NCI-H146 (cell line): ENCODE measurements at places on chromosomes 6 and 20.

GRCh38 chr6:1729133-1729749, 119.5 kb downstream of the FOXC1 start:
- no peak for DNase-seq

- DNase-seq, result peak; percentile 34
Observed at GRCh38 chr6:90295854-90296340, 746 bp downstream of the BACH2 start.

DNA sequence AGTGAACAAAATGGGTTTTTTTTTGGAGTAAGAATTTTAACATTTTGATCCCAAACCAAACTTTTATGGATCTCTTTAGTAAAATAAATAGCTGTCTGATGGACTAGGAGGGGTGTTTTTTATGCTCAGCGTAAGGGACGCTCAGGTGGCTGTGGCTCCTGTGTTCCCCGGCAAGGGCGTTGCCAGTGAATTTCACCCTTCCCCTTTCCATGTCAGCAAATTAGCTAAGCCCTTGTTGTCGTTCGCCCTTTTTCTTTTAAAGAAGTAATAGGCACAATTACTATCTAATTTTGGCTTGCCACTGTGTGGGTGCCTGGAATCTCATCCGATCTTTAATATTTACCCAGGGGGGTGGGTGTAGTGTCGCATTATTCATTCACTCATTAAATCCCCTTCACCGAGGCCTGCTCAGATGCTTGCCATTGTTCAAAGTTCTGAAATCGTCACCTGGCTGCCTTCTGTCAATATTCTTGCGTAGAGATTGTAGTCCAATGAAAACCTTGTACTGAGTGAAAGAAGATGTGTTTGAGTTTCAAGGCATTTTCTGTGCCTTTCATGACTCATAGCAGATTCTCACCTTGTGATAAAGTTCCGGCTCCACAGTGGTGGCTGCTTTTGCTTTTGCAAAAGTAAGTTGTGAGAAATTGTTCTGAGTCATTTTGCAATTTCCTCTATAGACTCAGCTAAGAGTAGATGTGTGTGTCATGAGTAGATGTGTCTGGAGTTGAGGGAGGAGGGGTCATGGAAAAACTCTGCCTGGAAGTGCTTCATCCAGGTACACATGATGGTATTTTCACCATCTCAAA, 40.0 kb upstream of the CLDN20 start:
- DNase-seq, result peak; percentile 78

- DNase-seq, result no peak
Observed at GRCh38 chr6:113750151-113750855, 106.8 kb upstream of the MARCKS start.

DNA sequence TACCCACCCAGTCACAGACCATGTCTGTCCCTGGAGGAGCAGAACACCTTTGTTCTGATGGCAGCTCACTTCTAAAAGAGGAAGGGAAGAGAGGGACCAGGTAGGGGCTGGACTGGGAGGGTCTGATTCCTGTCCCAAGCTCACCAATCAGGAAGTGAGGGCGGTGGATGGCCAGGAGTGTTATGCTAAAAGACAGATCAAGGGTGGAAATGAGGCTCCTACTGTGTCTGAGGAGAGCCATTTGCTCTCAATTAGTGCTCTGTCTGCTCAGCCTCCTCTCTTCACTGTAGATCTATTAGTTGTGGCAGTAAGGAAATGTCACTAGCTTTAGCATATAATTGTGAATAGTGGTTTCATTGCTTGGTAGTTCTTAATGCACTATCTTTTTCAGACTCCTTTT, 72.5 kb downstream of the ARMC2 start:
- DNase-seq, result no peak

- no peak for DNase-seq
Observed at GRCh38 chr6:56416247-56416646, 168.9 kb upstream of the COL21A1 start.

DNA sequence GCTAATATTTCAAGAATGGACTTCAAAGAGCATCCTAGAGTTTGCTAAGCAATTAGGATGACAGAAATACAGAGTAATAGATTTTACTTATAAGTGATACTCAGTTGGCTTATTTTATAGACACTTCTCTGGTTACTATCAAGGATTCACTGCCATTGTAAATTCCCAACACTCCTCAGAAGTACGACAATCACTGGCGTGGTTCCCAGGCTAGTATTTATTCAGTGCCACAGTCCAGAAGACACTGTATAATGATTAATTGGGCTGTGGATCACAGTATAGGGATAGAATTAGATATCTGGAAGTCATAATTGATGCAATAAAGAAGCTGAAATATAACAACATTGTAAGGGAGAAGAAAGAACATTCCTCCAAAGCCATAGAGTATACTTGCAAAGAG, 15.7 kb downstream of the MANEA start:
- no peak for DNase-seq

GRCh38 chr6:157649311-157650260, 173.5 kb upstream of the SNX9 start:
- DNase-seq, result peak; percentile 80

DNA sequence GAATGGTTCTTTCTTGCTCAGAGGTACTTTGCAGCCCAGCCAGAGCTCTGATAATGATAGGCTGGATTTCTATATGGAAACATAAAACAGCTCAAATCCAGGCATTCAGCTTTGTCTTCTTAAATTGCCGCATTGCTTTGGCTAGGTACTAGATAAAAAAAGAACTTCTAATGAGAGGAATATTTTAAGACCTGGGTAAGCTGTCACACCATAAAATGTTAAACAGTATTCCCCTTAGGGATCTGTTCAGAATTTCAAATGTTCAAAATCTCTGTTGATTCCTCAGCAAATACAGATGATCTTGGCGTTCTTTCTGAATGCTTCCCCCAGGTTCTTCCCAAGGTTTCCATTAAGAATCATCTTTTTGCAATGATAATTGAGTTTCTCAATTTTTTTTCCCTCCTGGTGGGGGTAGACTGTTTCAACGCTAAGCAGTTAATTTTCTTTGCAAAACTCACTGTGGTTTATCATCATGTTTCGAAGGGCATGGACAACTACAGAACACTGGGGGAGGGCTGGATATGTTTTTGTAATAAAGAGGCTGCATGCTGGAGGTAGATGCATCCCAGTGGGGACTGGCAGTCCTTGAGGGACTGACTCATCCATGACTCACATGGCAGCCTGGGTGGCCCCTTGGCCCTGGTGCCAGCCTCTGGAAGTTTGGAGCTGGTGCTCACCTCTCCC, 31.0 kb downstream of the TIAM2 start:
- DNase-seq, result no peak

- DNase-seq, result no peak
Observed at GRCh38 chr6:105199711-105200110, 19.9 kb upstream of the POPDC3 start.

GRCh38 chr6:15953152-15953880, 175.6 kb upstream of the MYLIP start:
- peak; percentile 29 for DNase-seq

DNA sequence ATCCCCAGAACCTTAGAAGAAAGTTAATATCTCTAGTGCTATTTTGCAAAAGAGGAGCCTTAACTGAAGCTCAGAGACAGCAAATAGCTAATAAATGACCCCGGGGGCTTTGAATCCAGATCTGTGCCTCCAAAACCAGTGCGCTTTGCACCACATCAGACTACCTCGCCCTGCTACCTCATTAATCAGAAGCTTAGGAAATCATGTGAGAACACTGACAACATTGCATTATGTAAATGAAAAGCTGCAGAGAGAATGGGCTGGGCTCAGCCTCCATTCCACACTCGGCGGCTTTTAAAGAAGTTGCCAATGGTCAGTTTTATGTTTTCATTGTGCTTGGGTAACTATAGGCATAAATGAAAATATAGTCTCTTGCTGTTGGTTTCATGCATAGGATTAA, 54.0 kb upstream of the STMND1 start:
- DNase-seq, result no peak

DNA sequence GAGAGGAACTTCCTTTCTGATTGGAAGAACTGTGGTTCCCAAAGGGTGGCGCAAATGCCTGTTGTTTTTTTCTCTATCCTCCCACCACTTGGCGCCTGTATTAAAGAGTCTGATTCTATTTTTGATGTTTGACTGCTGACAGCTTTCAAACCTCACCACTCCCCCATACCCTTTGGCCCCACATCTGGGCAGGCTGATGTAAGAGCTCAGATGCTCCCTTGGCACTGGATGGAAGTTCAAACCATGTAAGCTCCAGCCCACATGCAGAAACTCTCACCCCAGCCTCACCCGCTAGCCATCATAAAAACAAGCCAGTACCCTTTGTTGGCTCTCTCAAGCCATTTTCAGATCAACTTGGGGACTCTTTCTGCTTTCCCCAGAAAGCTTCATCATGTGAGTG, 20.0 kb upstream of the TMEM14A start:
- no peak for DNase-seq

DNA sequence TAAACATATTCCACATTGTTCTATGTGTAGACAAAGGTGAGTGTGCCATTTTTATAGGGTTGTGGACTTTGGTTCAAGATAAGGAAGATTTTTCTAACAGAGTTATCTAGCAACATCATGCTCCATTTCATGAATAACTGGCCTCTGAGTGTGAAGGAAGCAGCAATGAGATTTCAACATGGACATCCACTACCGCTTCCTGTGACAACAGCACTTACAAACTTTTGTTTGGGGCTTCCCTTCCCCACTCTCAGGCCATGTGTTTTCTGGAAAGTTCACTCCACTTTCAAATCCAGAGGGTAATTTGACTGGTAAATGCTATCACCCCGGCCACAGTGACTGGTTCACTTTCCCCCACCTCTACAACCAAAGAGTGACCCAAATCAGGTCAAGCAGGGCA, 38.1 kb upstream of the PROKR2 start:
- no peak for DNase-seq

- no peak for DNase-seq
Observed at GRCh38 chr6:13124131-13124530, 204.2 kb downstream of the TBC1D7 start.

GRCh38 chr6:148608199-148608951, 138.5 kb upstream of the UST start:
- no peak for DNase-seq

GRCh38 chr20:56488566-56488965, 20.1 kb downstream of the RTF2 start:
- no peak for DNase-seq

- DNase-seq, result no peak
Observed at GRCh38 chr6:139824864-139825263, 450.4 kb upstream of the CITED2 start.

GRCh38 chr6:88910922-88911778, 52.3 kb downstream of the RNGTT start:
- no peak for DNase-seq

DNA sequence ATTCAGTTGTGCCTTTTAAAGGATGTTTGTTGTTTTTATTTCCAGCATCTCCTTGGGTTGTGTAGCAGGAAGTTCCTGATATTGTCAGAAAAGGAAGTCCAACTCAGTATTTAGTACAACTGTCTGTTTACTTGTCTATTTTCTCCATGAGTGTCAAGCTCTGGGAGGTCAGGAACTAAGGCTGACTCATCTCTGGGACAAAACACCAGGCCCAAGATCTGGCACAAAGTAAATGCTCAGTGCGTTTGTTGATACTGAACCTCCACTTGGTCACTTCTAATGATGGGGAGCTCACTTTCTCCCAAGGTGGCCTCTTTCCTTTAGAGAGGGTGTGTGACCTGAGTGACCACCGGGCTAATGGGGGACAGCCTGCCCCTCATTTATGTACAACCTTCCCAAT, 12.6 kb upstream of the PIGU start:
- DNase-seq, result no peak

DNA sequence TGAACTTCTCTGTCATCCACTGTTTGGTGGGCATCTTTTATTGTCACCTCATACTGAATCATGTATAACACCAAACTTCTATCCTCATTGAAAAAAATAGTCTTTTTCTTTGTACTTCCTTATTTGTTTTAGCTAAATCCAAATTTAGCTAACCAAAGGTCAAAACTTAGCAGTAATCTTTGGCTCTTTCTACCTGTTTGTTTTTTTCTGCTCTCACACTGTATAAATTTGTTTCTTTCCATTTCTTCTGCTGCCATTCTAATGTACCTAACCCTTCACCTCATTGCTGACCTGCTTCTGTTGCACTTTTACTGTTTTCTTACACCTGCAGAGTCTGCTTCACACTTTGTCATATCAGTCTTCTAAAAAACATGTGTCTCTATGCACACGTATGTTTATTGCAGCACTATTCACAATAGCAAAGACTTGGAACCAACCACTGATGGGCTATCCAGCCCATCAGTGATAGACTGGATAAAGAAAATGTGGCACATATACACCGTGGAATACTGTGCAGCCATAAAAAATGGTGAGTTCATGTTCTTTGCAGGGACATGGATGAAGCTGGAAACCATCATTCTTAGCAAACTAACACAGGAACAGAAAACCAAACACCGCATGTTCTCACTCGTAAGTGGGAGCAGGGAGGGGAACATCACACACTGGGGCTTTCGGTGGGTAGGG, 7.2 kb downstream of the ATRN start:
- no peak for DNase-seq

GRCh38 chr20:54389596-54390280, 85.7 kb upstream of the DOK5 start:
- no peak for DNase-seq

GRCh38 chr6:157631412-157631811, 191.6 kb upstream of the SNX9 start:
- no peak for DNase-seq

DNA sequence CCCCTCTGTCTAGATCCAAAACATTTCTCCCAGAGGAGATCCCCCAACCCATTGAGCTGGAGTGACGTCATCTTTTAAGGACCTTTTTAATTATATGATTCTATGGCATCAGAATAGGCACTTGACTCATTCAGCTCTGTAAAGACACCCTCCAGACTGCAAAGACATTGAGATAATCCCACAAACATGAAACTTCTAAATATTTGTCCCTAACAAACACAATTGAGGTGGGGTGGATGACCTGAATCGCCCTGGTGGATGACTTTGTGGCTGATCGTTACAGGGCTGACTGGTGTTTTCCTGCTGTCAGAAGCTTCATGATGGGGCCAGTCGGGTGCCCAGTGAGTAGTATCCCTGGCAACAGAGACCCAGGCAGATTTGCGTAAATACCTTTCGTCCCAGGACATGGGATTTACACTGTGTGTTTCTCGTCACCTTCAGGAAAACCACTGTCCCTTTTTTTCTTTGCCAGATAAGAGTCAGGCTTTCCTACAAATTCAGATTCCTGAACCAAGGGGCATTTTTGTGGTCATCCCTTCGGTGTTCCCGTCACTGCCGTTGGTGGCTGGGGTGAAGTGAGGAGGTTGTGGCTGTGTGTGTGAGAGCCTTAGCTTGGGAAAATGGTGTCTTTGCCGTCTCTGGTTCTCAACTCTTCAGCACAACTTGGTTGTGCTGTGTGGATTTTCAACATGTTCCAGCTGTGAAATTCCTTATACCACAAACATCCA, 5.3 kb upstream of the PCK1 start:
- DNase-seq, result no peak

DNA sequence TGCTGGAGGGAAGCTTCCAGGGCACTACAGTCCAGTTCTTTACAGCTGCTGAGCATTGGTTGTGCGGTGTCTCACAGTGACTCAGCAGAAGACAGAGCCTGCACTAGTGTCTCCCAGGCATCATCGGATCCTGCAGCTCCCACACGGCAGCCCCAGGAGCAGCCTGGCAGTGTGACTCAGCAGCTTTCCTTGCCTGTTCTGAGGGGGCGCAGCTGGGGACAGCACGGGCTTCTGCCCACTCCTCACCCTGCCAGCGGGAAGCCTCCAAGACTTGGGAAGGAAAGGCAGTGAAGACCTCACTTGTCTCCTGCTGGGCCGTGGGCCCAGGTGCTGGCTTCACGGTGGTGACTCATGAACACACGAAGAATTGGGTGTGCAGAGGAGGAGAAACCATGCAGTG, 165.4 kb downstream of the SYNDIG1 start:
- DNase-seq, result peak; percentile 6

- no peak for DNase-seq
Observed at GRCh38 chr6:67971812-67972211, 663.3 kb upstream of the ADGRB3 start.
